ENCODE measurements at places on chromosomes 6 and 20. TPM values are rescaled to one million over a fixed set of nuclear protein-coding genes. Genes with fewer than 3 reads are reported as not detected.

The SLC52A3 gene
- not detected for total RNA-seq

The PRSS35 gene
- total RNA-seq: 18.7 TPM

The BANF2 gene
- not detected for total RNA-seq

The B3GALT4 gene
- 4.2 TPM for total RNA-seq

The ZBTB9 gene
- total RNA-seq: 3.9 TPM

The MAS1 gene
- total RNA-seq: under 0.01 TPM

The SGK2 gene
- total RNA-seq: 0.74 TPM

The ESR1 gene
- under 0.01 TPM for total RNA-seq

The OLIG3 gene
- total RNA-seq: not detected

The TNXB gene
- total RNA-seq: 0.89 TPM

The ADGRB3 gene
- total RNA-seq: not detected

The MLIP gene
- not detected for total RNA-seq

The PNLDC1 gene
- total RNA-seq: not detected

The COL10A1 gene
- total RNA-seq: 0.05 TPM

The MOXD1 gene
- 118 TPM for total RNA-seq

The HSD17B8 gene
- 1.8 TPM for total RNA-seq

The TRERF1 gene
- 1.8 TPM for total RNA-seq

The RBBP9 gene
- total RNA-seq: 17.4 TPM

The MLN gene
- not detected for total RNA-seq
